ENCODE measurements at places on chromosomes 11 and 22. TPM values are rescaled to one million over a fixed set of nuclear protein-coding genes. Genes with fewer than 3 reads are reported as not detected.
A peak's percentile ranks its signal among the peaks of the same experiment; 100 is the strongest.

GRCh38 chr11:109752212-109752825 is 330.3 kb downstream of the C11orf87 start:
- no peak for DNase-seq

DNA sequence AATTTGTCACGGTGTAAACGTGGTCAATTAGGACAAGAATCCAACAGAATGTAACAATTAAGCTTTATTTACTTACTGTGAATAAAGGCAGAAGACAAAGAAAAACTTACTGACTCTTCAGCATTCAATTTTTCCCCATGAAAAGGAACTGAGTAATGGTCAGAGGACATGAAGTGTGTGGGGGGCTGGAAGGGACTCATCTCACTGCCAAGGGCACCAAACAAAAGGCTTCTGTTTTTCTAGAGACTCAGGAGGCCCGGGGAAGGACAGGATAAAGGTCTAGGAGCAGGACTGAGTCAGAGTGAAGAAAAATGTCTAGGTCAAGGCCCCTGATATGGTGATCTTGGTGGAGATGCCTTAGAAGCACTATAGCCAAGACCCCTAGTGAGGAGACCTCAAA is 564.2 kb upstream of the ANO5 start:
- no peak for DNase-seq

DNA sequence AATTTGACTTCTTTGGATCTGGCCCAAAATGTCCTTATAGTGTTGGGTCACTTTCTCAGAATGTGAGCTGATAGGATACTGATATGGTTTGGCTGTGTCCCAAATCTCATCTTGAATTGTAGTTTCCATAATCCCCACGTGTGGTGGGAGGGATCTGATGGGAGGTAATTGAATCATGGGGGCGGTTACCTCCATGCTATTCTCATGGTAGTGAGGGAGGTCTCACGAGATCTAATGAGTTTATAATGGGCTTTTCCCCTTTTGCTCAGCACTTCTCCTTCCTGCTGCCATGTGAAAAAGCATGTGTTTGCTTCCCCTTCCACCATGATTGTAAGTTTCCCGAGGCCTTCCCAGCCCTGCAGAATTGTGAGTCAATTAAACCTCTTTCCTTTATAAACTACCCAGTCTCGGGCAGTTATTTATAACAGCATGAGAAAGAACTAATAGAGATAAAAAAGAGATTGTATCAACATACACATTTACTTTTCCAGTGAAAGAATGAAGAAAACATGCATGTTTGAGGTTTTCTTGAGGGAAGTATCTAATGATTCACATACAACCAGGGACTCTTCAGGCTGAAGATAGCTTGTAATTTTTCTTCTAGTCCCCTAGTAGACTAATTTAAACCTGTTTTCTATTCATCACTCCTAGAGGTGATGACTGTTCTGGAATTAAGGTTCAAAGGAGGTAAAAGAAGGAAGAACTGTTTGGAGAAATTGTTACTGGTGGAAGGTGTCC is 17.3 kb upstream of the CSTF3 start:
- DNase-seq, result no peak

DNA sequence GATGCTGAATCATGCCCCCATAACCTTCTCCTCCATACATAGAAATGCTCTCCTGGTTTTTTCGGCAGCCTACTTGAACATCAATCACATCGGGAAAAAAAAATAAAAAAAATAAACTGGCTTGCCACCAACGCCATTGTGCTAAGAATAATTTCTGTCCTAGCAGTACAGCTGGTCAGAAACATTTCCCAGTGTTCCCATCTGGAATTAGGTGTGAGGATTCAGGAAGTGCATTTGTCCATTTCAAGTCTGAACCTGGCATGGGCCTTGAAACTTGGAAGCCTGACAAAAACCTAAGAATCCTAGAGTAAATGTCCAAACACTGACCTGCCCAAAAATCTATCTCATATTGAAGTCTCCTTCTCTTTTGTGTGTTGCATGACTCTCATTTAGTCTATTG is 16.6 kb upstream of the NAV2 start:
- no peak for DNase-seq

- no peak for DNase-seq
Observed at GRCh38 chr22:49554741-49555140, 272.9 kb downstream of the BRD1 start.

DNA sequence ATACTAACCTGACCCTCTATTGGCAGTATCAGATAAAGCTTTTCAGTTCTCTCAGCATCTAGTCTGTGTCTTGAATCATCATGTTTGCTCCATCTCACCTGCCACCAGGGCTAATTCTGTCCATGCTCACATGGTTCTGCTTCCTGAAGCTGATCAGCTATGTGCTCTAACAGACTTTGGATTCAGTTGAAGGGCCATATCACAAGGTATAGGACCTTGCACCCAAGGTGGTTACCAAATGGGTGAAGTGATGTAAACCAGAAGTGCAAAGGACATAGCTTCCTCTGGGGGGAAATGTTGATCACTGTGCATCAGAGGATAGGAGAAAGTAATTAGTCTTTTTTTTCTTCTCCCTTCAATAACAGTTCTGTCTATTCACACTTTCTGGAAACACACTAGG is 417.0 kb upstream of the ANO5 start:
- no peak for DNase-seq

DNA sequence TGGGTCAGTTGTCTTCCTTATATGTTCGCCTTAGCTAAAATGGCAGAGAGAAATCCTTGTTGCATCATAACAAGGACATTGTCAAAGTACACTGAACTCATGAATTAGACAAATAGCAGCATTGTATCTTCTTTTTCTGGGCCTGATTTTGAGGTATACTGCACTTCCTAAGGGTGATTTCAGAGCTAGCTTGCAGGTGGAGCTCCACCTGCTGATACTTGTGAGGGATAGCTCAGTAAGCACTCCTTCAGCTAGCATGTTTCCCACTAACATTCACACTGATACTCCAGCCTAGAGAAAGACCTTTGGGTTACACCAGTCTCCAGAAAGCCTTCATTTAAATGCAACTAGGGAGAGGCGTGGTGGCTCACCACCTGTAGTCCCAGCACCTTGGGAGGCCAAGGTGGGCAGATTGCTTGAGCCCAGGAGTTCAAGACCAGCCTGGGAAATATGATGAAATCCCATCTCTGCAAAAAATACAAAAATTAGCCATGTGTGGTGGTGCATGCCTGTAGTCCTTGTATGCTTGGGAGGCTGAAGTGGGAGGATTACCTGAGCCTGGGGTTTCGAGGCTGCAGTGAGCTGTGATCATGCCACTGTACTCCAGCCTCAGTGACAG is 29.8 kb downstream of the JAM3 start:
- no peak for DNase-seq

DNA sequence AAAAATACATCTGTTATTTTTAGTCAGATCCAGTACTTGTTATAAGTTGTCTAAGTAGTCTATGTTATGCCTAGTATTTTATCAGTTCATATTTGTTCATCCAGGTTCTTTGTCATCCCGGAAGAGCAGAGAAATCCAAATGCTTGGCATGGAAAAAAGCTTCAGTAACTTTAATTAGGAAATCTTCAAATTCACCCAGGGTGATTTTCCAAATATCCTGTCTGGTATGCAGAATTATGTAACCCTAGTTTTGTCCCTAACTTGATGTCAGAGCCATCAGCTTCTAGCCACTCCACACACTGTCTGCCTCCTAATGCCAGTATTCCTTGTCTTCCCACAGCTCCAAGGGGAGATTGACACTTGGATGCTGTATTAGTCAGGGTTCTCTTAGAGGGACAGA is 216.2 kb downstream of the ARHGAP42 start:
- DNase-seq, result no peak

- no peak for DNase-seq
Observed at GRCh38 chr11:71201936-71202597, 50.3 kb downstream of the SHANK2 start.

GRCh38 chr22:46533070-46533833 is 4.2 kb downstream of the CELSR1 start:
- no peak for DNase-seq

GRCh38 chr11:119483341-119483880 is 60.4 kb upstream of the THY1 start:
- no peak for DNase-seq

- DNase-seq, result no peak
Observed at GRCh38 chr22:49150801-49151221, 676.9 kb downstream of the BRD1 start.

- DNase-seq, result peak; percentile 2
Observed at GRCh38 chr22:47575291-47575690, 812.8 kb downstream of the TBC1D22A start.

DNA sequence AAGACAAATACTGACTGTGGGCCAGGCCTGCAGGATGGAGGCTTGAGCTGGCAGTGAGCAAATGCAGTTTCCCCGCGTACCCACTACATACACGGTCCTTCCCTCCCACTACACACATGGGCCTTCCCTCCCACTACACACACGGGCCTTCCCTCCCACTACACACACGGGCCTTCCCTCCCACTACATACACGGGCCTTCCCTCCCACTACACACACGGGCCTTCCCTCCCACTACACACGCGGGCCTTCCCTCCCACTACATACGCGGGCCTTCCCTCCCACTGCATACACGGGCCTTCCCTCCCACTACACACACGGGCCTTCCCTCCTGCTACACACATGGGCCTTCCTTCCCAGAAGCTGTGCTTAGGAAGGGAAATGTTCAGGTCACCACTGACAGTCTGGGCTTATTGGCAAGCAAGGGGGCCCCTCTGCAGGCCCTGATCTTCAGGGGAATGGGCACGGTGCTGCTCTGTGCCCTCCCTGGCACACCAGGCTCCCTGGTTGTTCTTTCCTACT is 10.8 kb downstream of the DNAL4 start:
- DNase-seq, result no peak

DNA sequence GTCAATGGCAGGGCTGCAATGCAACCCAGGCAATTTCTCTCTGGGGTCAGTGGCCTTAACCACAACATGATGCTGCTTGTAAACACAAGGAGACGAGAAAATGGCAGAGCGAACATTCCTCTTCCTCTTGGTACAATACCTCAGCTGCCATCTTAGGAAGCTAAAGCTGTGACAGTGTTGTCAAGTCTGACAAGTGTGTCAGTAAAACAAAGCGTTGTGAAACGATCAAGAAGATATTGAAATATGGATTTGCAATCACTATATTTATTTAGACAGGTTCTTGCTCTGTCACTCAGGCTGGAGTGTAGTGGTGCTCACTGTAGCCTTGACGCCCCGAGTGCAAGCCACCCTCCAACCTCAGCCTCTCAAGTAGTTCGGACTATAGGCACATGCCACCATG is 14.5 kb upstream of the USP47 start:
- no peak for DNase-seq

DNA sequence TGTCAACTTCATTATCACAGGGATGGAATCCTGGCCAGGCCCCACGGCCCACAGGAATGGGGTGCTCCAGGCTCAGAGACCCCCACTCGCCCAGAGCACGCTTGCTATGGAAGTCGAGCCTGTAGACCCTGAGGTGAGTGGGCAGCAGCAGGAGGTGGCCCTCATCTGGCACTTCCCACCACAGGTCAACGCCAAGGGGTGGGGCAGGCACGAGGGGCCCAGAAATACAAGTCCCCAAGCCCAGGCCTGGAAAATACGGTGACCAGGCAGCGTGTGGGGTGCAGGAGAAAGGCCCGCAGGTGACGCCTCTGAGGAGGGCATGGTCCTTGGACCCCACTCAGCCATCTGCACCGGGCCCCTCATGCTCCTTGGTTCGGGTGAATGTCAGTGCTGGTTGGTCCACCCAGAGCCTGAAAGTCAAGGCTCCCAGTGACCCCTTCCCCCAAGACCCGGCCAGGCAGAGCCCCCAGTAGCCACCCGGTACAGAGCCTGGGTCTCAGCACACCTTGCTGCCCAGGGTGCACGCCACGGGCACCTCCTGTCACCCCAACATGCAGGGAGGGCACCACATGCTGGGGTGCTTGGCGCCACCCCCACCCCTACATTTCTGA is 2.4 kb downstream of the MOB2 start:
- no peak for DNase-seq

DNA sequence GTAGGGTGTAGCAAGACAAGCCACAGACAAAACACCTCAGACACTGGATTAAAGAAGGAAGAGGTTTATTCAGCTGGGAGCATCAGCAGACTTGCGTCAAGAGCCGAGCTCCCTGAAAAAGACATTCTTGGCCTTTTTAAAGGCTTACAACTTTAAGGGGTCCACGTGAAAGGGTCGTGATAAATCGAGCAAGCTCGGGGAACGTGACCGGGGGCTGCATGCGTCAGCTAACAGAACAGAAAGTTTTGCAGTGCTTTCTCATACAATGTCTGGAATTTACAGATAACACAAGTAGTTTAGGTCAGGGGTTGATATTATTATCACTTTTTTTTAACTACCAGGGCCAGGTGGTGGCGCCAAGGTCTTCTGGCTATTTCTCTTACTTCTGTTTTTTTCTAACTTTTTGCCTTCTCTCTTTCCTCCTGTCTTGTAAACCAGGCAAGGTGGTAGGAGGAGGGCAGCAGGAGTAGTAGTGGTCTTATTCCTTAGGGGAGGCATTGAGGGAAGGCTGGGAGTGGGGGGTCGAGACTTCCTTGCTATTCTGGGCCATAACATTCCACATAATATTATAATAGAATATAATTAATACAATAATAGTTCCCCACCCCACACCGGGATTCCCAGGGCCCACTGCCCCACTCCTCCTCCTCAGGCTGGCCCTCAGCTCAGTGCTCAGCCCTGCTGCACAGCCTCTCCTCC is 587 bp upstream of the ALDH3B1 start:
- no peak for DNase-seq

DNA sequence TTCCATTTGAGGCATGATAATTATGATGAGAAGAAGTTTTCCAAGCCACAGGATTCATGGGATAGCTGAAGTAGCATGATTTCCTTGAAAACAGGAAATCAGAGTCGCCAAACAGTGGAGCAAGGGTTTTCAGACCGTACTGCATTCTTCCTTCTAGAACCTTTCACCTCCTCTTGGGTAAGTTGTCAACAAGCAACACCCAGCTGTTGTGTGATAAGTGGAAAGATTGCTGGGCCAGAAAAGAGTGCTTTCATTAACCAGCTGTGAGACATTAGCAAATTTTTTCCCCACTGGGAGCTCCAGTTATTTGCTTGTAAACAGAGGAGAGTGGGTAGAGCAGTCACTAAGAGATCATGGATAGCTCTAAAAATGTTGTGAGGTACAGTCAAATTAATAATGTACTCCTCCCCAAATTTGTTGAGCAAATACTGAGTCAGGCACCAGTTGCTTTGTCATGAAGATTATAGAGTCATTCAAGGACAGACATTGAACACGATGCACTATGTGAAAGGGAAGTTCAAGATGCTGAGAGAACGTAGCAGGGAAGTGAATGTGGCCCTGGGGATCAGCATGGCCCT is 11.7 kb upstream of the MPEG1 start:
- DNase-seq, result no peak

The STIP1 gene
- 267 TPM for polyA plus RNA-seq

The CRYBB3 gene
- 0.67 TPM for polyA plus RNA-seq

The PDE2A gene
- polyA plus RNA-seq, result 14.1 TPM

The MPZL2 gene
- polyA plus RNA-seq, result 4.2 TPM

The OR56A3 gene
- polyA plus RNA-seq, result 0.90 TPM

The PMM1 gene
- 82.2 TPM for polyA plus RNA-seq

The KIRREL3 gene
- 1.0 TPM for polyA plus RNA-seq

The IRAG1 gene
- 28.6 TPM for polyA plus RNA-seq

The SMTNL1 gene
- polyA plus RNA-seq, result 2.0 TPM

The OMP gene
- not detected for polyA plus RNA-seq

Measured in testis (tissue), 5 donors.